ENCODE measurements at places on chromosomes 6 and 20.

GRCh38 chr6:25660512-25660911, 8.5 kb downstream of the SCGN start:
- no peak for DNase-seq

GRCh38 chr6:105137388-105137787, 42.4 kb downstream of the POPDC3 start:
- DNase-seq, result no peak

- no peak for DNase-seq
Measured at GRCh38 chr20:10619427-10619826, 54.4 kb downstream of the JAG1 start.

GRCh38 chr6:103011605-103012004, 1618.1 kb downstream of the GRIK2 start:
- DNase-seq, result no peak

DNA sequence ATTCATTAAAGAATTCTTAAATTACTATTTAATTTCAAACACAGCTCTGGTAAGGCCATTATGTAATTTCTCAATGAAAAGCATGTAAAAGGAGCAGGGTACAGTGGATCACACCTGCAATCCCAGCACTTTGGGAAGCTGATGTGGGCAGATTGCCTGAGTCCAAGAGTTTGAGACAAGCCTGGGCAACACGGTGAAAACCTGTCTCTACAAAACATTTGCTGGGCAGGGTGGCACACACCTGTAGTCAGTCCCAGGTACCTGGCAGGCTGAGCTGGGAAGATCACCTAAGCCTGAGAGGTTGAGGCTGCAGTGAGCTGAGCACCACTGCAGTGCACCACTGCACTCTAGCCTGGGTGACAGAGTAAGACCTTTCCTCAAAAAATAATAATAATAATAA, 37.4 kb downstream of the MDN1 start:
- DNase-seq, result no peak

- DNase-seq, result no peak
Measured at GRCh38 chr20:35511814-35512420, 17.5 kb downstream of the C20orf173 start.

GRCh38 chr6:7910298-7910653, 312 bp downstream of the TXNDC5 start:
- DNase-seq, result no peak

DNA sequence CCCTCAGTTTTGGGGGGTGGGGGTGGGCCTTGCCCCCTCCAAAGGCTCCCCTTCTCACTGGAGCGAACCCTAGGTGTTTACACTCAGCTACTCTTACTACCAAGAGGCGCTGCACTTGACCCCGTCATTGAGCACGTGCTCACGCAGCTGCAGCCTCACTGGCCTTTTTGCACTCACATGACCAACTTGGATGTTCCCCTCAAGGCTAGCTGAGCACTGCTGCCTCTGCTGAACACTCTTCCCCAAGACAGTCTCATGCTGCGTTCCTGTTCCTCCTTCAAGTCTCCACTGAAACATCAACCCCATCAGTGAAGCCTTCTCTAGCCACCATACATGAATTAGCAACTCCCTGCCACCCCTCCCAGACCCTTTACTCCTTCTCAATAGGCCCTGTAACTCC, 4.0 kb downstream of the SOD2 start:
- DNase-seq, result no peak

GRCh38 chr6:73505142-73505541, 15.7 kb downstream of the EEF1A1 start:
- no peak for DNase-seq

GRCh38 chr6:162829013-162829742, 101.4 kb downstream of the PACRG start:
- DNase-seq, result no peak

All from activated CD8-positive, alpha-beta memory T cell treated with anti-CD3 and anti-CD28 coated beads for 1 hour (primary cell).